T-helper 17 cell (primary cell): ENCODE measurements at places on chromosomes 1 and 21. TPM values are rescaled to one million over a fixed set of nuclear protein-coding genes. Genes with fewer than 3 reads are reported as not detected.

DNA sequence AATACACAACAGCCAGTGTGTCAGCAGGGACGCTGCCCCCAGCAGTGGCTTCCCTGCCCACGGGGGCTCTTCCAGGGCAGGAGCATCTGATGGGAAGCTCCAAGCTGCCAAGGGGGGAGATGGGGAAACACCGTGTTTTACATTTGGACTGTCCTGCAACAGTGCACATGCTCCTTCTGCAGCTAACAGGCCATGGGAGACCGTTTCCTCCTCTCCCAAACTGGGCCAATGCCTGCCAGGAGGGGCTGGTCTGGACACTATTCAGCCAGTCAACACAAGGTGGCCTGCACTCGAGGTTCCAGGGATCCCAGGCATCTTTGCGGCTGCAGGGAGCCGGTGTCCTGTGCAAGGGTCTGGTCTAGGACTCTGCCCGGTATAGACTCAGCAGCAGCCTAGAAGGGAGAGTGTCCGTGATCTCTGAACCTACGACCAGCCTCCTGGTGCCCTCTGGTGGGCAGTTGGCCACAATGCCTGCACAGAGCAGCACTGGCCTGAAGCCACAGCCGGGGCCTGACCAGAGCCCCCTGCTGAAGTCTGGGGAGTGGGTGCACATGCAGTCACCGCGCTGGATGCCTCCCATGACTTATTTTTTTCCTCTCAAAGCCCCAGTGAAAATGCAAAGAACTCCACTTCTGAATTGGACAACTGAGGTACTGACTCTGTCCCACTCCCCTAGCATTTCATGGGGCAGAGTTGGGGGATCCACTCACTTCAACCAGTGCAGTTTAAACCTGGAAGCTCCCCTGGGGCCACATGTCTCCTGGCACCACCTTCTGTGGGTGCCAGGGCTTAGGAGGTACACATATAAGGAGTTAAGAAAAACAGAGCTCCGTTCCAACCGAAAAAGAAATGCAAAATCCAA is 33.3 kb downstream of the RCC2 start:
- H3K27ac ChIP-seq = peak overlapping the region; percentile 43
- H3K27me3 ChIP-seq = no peaks in the 10 kb centered on the region
- DNase-seq = no peak
- peaks cover 7% of the 10 kb centered on the region for H3K4me1 ChIP-seq
- peak overlapping the region; percentile 7 for H3K4me3 ChIP-seq
- H3K36me3 ChIP-seq = peaks cover 3% of the 10 kb centered on the region

DNA sequence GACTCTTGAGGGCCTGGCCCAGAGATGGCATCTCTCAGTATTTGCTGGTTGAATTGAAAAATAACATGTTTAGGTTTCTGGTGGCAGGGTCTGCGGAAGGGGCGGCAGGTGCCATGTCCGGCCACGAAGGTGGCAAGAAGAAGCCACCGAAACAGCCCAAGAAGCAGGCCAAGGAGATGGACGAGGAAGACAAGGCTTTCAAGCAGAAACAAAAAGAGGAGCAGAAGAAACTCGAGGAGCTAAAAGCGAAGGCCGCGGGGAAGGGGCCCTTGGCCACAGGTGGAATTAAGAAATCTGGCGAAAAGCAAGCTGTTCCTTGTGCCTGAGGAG is 14.3 kb upstream of the FGR start:
- H3K36me3 ChIP-seq = no peaks in the 10 kb centered on the region
- DNase-seq = no peak
- H3K4me1 ChIP-seq = peaks cover 19% of the 10 kb centered on the region
- no peak overlapping the region for H3K4me3 ChIP-seq
- H3K27me3 ChIP-seq = no peaks in the 10 kb centered on the region

The C1orf94 gene
- total RNA-seq = not detected

The RASSF5 gene
- 177 TPM for total RNA-seq

- H3K27me3 ChIP-seq = peaks cover 23% of the 10 kb centered on the region
- no peak for DNase-seq
- no peak overlapping the region for H3K27ac ChIP-seq
- peaks cover 3% of the 10 kb centered on the region for H3K36me3 ChIP-seq
These were observed 351.0 kb upstream of the VAMP3 start for GRCh38 chr1:7420098-7420445.

DNA sequence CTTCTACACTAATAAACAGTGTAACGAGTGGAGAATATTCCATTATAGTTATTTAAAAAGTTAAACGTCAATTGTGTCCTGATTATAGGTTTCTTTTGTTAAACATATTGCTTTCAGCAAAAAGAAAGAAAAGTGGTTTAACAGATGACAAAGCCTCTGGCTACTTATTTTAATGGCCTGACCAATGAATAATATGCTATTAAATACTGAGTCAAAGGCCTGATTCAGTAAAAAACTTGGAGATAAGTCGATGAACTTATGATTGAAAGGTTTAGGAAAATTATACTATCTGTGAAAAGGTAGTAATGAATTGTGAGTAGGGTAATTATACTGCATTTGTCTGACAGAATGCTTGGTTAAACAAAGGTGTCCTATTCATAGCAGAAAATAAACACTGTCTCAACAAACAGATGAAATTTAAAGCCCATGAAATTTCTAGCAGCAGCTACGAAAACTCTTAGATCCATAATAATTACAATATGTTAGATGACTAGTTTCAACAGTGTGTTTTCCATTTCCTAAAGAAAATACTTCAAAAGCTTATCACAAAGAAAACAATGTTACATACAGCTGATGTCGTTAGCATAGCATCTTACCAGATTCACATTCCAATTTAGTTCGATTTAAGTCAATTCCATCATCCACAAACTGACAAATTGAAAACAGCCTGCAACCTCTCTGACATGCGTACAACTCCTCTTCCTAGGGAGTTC is 6.2 kb downstream of the TMEM59 start:
- H3K4me1 ChIP-seq = peaks cover 19% of the 10 kb centered on the region
- no peaks in the 10 kb centered on the region for H3K27me3 ChIP-seq
- H3K36me3 ChIP-seq = peaks cover 3% of the 10 kb centered on the region
- DNase-seq = no peak
- peak overlapping the region; percentile 73 for H3K27ac ChIP-seq
- H3K4me3 ChIP-seq = no peak overlapping the region

GRCh38 chr1:177480741-177481305 is 310.1 kb downstream of the BRINP2 start:
- no peaks in the 10 kb centered on the region for H3K4me1 ChIP-seq
- no peak overlapping the region for H3K4me3 ChIP-seq
- H3K36me3 ChIP-seq = no peaks in the 10 kb centered on the region
- H3K27me3 ChIP-seq = no peaks in the 10 kb centered on the region
- DNase-seq = no peak

DNA sequence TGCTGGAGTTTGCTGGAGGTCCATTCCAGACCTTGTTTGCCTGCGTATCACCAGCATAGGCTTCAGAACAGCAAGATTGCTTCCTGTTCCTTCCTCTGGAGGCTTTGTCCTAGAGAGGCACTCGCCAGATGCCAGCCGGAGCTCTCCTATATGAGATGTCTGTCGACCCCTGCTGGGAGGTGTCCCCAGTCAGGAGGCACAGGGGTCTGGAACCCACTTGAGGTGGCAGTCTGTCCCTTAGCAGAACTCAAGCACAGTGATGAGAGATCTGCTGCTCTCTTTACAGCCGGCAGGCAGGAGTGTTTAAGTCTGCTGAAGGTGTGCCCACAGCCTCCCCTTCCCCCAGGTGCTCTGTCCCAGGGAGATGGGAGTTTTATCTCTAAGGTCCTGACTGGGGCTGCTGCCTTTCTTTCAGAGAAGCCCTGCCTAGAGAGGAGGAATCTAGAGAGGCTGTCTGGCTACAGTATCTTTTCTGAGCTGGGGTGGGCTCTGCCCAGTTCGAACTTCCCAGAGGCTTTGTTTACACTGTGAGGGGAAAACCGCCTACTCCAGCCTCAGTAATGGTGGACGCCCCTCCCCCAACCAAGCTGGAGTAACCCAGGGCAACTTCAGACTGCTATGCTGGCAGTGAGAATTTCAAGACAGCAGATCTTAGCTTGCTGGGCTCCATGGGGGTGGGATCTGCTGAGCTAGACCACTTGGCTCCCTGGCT is 205.0 kb downstream of the GPR52 start:
- no peaks in the 10 kb centered on the region for H3K27me3 ChIP-seq
- H3K27ac ChIP-seq = no peak overlapping the region
- peaks cover 5% of the 10 kb centered on the region for H3K4me1 ChIP-seq
- DNase-seq = no peak
- no peak overlapping the region for H3K4me3 ChIP-seq

The AADACL4 gene
- total RNA-seq = not detected

- H3K27me3 ChIP-seq = peaks cover 49% of the 10 kb centered on the region
- H3K27ac ChIP-seq = no peak overlapping the region
- no peaks in the 10 kb centered on the region for H3K36me3 ChIP-seq
These were observed 19.4 kb downstream of the CLIC6 start for GRCh38 chr21:34688145-34688544.

The CYP4A11 gene
- not detected for total RNA-seq

- no peaks in the 10 kb centered on the region for H3K36me3 ChIP-seq
- no peak for DNase-seq
- H3K4me1 ChIP-seq = peaks cover 13% of the 10 kb centered on the region
- H3K4me3 ChIP-seq = no peak overlapping the region
- H3K27ac ChIP-seq = no peak overlapping the region
- peaks cover 23% of the 10 kb centered on the region for H3K27me3 ChIP-seq
These were observed 97.9 kb downstream of the RIPK4 start for GRCh38 chr21:41668686-41669532.
